ENCODE measurements at places on chromosomes 5 and 9. TPM values are rescaled to one million over a fixed set of nuclear protein-coding genes. Genes with fewer than 3 reads are reported as not detected.

Gene IL7R
- 0.11 TPM for total RNA-seq

Gene SPINK5
- 10.6 TPM for total RNA-seq

Gene SH3RF2
- 1.0 TPM for total RNA-seq

Gene PBX3
- total RNA-seq: 69.0 TPM

Gene DNM1
- 84.0 TPM for total RNA-seq

GRCh38 chr5:36657563-36657995 is 51.2 kb downstream of the SLC1A3 start:
- H3K4me3 ChIP-seq: no peak overlapping the region
- DNase-seq: no peak
- no peak overlapping the region for H3K27ac ChIP-seq
- peaks cover 4% of the 10 kb centered on the region for H3K36me3 ChIP-seq
- peaks cover 23% of the 10 kb centered on the region for H3K4me1 ChIP-seq

DNA sequence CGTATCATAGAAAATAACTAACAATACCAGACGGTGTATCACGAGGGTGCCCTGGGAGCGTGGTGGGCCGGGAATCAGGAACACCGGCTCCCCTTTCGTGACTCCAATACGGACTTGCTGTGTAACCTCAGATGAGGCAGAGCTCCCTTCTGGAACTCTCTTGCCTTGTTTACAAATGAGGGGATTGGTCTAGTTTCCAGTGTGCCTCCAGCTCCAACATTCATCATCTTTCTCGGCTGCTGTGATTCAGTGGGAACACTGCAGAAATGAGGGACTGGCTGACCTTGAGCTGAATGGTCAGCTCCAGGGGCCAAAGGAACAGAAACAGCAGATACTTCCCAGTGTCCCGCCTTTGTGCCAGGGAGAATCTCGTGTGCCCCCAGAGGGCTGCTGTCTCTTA is 22.6 kb upstream of the TGFBI start:
- no peak overlapping the region for H3K27ac ChIP-seq
- DNase-seq: no peak
- peaks cover 7% of the 10 kb centered on the region for H3K4me1 ChIP-seq

GRCh38 chr5:150347003-150347402 is 10.5 kb upstream of the TCOF1 start:
- DNase-seq: no peak
- H3K27ac ChIP-seq: peak overlapping the region; percentile 82
- peaks cover 43% of the 10 kb centered on the region for H3K4me1 ChIP-seq
- no peaks in the 10 kb centered on the region for H3K36me3 ChIP-seq

GRCh38 chr9:131885144-131885609 is 145.3 kb upstream of the RAPGEF1 start:
- H3K27ac ChIP-seq: no peak overlapping the region
- no peaks in the 10 kb centered on the region for H3K27me3 ChIP-seq
- peaks cover 26% of the 10 kb centered on the region for H3K4me1 ChIP-seq
- no peak overlapping the region for H3K4me3 ChIP-seq
